ENCODE measurements at places on chromosomes 16 and 17.

DNA sequence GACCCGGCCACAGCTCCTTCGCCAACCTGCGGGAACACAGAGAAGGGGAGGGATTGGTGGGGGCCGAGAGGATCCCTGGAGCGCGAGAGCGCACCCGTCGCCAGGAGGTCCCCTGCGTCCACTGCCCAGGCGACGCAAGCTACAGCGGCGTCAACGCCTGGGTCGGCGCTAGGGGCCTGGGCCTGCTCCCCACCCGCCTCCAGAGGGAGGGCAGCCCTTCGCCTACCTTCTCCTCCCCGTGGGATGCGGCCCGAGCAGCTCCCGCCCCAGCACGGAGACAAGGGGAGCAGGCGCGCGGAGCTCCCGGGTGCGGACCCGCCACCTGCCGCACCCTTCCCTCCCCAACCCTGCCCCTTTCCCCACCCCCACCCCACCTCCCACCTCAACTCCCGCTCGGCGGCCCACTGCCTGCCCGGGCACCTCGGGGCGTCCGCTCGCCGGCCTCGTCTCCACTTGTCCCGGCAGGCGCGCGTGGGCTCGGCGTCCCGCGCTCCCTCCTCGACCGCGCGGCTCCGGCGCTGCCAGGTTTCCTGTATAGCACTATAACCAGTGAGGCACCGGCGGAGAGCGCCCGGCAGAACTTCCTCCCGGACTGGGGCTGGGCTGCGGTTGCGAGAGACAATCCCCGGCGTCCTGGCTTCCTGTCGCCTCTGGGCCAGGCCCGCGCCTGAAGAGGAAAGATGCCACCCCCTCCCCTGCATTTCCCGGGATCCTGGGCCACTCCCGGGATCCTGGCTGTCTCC lies 119.1 kb upstream of the SMURF2 start:
- peak; percentile 71 for DNase-seq

DNA sequence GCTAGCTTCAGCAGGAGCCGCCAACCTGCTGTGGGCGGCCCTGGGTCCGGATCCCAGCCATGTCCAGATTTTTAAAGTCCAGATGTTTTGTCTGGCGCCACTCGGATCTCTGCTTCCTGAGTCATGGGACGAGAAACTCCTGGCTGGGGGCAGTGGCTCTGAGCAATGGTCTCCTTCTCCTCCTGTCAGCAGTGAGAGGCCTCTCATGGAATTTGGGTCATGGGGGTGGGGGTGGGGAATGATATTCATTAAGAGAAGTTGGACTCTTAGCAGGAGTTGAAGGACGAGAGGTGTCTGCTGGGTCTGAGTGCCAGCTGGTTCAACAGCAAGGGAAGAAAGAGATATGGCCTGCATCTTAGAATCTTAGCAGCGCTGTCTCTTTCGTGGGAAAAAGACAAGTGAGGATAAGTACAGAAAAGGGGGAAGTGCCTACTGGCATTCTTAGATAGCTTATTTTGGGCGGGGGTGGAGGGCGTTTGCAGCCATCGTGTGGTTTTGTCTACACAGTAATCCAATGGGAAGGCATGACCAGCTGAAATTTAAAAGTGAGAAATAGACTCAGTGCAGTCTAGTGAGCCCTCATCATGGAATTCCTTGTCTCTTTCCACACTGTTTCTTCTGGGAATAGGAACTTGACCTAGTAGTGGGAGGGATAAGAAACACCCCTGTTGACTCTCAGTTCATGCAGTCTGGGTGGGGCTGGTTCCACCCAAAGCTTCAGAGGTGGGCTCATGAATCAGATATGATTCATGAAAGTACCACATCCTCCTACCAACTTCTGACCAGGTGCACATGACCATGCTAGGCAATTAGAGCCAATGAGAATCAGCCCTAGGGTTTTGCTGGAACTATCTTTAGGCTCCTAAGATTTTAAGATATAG lies 80.5 kb downstream of the MYH13 start:
- no peak for DNase-seq

- no peak for DNase-seq
Measured at GRCh38 chr16:31356566-31357323, 1.8 kb downstream of the ITGAX start.

- no peak for DNase-seq
Measured at GRCh38 chr17:27625856-27626255, 5.1 kb upstream of the LGALS9 start.

GRCh38 chr16:27232901-27233625 lies 29.7 kb downstream of the KDM8 start:
- no peak for DNase-seq

DNA sequence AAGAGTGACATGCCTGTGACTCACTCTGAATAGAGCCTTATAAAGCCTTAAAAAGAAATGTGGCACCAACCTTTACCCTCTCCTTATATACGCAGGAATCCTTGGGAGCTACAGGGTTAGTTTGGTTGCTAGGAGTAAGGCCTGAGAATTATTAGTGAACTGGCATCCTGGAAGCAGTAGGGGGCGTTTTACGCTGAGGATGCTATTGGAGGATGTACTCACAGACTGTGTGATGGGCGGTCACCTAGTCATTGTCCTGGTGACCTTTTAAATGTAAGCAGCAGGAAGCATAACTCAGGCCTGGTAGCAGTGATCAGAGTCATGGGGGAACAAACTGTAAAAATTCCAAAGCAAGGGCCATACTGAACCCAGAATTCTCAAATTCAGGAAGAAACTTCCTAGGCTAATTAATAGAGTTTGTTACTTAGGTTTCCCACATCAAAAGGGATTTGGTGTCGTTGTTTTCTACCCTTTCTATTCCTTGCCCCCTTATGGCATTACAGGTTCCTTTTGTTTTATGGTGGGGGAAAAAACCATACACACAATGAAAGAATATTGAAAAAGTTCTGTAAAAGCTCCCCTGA lies 153.8 kb downstream of the SNX11 start:
- DNase-seq: no peak

Measured in activated CD8-positive, alpha-beta memory T cell treated with anti-CD3 and anti-CD28 coated beads, Interleukin-2, amount 50 U/mL, for 48 hours (primary cell).